ENCODE measurements at places on chromosomes 16 and 17.
A peak's percentile ranks its signal among the peaks of the same experiment; 100 is the strongest.

GRCh38 chr17:30251931-30252330 lies 16.4 kb upstream of the SLC6A4 start:
- DNase-seq: peak; percentile 48

DNA sequence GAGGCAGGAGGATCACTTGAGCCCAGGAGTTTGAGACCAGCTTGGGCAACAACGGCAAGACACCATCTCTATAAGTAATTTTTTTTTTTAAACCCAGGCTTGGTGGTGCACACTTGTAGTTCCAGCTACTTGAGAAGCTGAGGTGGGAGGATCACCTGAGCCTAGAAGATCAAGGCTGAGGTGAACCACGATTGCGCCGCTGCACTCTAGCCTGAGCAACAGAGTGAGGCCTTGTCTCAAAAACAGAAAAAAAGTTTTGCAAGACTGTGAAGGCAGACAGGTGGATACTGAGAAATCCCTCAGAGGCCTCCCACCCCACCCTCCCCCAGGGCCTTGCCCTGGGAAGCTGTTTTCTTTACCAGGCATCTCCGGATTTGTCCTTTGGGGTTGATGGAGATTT lies 125.4 kb downstream of the MGAT5B start:
- DNase-seq: no peak

DNA sequence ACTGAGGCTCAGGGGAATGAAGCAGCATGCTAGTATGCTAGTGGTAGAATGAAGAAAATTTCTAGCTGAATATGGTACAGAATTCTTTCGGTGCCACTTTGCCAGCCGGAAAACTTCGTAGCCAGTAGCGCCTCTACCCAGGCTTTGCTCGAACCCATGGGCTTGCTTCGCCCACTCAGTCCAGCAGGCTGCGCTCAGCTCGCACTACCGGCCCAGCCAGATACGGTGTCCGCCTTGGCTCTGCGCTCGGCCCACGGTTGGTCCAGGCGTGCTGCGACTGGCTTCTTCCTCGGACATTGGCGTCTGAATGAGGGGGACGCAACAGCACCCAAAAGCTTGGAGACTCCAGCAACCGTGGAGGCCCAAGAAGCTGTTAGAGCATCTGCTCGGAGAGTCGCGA lies 372.5 kb upstream of the CDH8 start:
- DNase-seq: no peak

GRCh38 chr17:45388604-45389325 lies 43.9 kb downstream of the ARHGAP27 start:
- no peak for DNase-seq

GRCh38 chr16:10511829-10512228 lies 68.6 kb downstream of the EMP2 start:
- DNase-seq: no peak

DNA sequence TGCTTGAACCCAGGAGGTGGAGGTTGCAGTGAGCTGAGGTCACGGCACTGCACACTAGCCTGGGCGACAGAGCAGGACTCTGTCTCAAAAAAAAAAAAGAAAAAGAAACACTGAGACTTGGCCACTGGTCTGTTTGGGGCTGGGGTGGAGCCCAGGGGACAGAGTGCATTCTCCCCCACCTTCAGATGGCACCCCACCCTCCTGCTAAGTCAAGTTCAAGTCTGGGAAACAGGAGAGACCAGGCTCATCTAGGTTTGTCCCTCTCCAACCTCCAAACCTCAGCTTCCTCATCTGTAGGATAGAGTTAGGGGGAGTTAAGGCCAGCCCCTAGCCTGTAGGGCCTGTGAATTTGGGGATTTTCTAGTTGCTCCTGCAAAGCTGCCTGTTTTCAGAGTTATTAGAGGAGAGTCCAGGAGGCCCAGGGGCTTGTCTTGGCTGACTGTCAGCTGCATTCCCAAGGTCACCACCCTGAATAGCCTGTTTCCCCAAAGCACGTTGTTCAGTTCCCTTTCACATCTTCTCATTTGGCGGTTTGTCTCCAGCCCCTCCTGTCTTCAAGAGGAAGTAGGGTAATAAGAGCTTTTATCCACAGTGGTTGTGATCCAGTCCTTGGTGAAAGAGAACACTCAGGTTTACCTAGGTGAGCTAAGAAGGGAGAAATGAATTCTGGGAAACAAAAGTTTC lies 2.2 kb downstream of the MT3 start:
- no peak for DNase-seq

- DNase-seq: no peak
Measured at GRCh38 chr17:2462481-2462880, 49.2 kb downstream of the METTL16 start.

DNA sequence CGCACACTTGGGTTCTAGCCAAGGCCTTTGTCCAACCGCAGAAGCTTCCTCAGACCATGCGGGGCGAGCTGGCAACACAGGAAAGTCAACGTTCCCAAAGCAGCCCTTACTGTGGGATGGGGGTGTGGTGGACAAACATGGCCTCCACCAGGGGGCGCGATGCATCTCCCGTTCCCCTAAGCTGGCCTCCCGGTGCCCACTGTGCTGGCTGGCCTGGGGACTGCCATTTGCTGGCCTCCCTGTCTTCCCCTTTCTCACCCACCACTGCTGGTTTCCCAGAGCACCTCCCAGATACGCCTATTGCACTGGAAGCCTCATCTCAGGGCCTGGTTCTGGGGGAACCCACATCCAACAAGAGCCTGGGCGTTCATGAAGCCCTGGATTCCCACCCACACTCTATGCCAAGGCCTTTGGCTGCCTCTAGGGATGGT lies 145.3 kb downstream of the IRF8 start:
- DNase-seq: peak; percentile 65

DNA sequence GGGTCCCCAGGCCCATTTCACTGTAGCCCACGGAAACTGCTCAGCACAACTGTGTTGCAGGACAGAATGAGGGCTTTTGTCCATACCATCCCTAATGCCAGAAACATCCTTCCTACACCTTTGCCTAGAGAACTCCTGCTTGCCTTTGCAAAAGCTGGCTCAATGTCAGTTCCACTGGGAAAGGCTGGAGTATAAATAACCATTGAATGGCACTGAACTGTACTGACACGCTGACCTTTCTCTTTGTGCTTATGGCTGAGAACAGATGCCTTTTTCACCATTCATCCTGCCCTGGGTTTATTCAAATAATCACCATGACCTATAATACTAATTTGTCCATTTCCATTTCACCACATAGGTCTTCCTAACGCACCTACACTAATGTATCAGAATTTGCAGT lies 300.3 kb downstream of the XYLT1 start:
- DNase-seq: no peak

GRCh38 chr16:74186561-74186971 lies 110.0 kb upstream of the PSMD7 start:
- DNase-seq: no peak

- no peak for DNase-seq
Measured at GRCh38 chr17:77209330-77209748, 68.6 kb downstream of the SEC14L1 start.

DNA sequence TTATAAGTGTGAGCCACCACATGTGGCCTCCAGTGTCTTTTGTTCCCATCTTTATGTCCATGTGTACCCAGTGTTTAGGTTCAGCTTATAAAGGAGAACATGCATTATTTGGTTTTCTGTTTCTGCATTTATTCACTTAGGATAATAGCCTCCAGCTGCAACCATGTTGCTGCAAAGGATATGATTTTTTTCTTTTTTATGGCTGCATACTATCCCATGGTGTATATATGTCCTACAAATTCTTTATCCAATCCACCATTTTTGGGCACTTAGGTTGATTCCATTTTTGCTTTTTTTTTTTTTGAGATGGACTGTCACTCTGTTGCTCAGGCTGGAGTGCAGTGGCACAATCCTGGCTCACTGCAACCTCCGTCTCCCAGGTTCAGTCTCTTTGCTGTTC lies 32.9 kb downstream of the ATAD5 start:
- DNase-seq: no peak

DNA sequence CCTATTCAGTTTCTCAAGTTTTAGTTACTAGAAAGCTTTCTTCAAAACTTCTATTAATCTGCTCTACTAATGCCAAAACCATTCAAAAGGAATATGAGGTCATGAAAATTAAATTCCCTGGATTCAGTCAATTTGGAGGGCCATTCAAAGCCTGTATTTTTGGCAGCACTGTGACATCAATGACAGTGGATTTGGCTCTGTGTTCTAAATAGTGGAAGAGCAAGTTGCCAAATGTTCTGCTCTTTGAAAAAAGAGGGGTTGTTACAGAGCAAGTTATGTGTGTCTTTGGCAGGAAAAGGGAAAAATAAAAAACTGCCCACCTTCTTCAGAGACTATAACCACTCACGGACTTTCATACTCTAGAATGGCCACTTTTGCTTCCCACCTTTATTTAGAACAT lies 3.2 kb upstream of the C16orf46 start:
- DNase-seq: no peak

- DNase-seq: no peak
Measured at GRCh38 chr17:47742319-47743181, 9.5 kb downstream of the TBX21 start.

DNA sequence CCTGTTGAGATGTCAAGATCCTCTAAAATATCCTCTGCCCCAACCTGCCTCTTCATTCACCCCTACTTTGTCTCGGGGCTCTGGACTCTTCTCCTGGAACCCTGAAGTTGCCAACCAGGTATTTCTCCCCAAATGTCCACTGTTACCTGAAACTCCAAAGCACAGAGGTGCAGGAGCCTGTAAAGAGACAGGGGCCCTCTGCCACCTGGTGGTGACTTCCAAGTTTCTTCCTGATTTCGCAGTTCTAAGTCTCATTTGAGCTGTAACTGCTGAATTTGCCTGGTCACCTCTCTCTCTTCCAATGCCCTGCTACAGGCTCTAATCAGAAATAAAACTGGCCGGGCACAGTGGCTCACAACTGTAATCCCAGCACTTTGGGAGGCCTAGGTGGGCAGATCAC lies 77.1 kb upstream of the RCVRN start:
- peak; percentile 13 for DNase-seq

DNA sequence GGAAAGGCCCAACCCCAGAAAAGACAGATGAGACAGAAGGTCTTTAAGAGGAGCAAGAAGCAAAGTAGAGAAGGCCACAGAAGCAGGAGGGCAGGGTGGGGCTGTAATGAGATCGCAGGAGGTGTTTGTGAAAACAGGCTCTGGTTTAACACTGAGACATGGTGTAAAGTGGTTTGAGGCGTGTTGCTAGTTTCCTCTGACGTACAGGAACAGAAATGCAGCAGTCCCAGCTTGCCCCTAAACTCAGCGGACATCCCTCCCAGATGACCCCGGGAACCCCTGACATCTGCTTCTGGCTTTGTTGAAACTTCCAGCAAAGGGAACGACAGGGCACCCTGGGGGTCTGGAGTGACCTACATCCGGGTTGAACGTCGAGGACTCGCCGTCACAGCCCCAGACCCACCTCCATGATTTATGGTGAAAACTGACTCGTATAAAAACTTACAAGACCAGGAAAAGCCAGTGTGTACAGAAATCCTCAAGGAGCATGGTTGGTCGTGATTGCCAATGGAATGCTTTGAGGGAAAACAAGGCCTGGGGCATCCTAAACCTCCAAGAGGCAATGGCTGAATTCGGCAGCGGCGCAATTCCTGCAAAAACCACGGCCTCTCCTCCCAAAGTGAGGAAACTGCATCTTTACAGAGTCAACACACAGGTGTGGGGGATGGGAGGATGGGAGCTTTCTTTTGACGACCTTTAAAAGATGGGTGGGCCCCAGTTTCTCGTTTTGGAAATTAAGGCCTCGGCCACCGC lies 25.8 kb downstream of the LITAF start:
- DNase-seq: peak; percentile 78

DNA sequence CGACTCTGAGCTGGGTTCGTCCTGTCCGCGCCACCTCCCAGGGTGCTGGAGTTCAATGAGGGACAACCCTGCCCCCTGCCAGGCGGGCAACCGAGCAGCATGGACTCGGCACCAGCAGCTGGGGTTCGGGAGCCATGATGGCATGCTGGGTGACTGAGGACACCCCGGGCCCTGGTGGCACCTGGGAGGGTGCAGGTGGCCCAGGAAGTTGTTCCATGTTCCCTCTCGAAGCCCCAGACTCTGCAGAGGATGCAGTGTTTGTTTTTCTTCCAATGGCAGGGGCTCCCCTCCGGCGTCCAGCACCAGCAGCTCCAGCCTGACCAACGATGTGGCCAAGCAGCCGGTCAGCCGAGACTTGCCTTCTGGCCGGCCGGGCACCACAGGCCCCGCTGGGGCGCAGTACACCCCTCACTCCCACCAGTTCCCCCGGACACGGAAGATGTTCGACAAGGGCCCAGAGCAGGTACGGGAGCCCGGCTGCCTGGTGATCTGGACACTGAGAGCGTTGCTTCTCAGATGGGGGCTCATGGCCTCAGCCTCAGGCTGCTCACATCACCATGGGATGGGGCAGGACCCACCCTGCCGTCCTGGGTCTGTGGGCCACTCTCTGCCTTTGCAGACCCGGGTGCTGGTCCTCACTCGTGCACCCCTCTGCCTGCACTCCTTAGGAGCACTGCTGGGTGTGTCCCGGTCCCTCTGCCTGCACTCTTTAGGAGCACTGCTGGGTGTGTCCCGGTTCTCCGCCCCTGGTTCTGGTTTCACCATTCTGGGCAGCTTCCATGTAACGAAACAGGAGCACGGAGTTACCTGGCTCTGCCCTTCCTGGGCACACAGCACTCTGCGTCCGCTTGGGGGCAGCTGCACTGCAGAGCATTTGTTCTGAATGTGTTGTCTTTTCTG lies 68.2 kb upstream of the CHMP6 start:
- no peak for DNase-seq

DNA sequence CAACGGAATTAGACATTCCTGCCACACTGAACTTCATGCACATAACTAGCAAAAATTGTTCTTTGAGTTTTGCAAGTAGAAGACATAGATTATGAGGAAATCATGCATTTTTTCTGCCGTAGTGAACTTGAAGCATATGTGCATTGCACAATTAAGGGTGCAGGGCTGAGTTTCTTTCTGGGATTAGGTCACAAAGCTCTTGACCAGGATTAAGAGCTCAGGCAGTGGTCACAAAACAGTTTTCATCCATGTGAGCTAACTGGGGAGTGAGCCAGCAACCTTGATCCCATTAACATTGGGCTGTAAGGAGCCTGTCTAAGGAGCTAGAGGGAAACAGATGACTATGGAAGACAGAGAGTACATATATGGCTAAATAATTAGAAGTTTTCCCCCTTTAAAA lies 143.7 kb downstream of the PMP22 start:
- peak; percentile 33 for DNase-seq

DNA sequence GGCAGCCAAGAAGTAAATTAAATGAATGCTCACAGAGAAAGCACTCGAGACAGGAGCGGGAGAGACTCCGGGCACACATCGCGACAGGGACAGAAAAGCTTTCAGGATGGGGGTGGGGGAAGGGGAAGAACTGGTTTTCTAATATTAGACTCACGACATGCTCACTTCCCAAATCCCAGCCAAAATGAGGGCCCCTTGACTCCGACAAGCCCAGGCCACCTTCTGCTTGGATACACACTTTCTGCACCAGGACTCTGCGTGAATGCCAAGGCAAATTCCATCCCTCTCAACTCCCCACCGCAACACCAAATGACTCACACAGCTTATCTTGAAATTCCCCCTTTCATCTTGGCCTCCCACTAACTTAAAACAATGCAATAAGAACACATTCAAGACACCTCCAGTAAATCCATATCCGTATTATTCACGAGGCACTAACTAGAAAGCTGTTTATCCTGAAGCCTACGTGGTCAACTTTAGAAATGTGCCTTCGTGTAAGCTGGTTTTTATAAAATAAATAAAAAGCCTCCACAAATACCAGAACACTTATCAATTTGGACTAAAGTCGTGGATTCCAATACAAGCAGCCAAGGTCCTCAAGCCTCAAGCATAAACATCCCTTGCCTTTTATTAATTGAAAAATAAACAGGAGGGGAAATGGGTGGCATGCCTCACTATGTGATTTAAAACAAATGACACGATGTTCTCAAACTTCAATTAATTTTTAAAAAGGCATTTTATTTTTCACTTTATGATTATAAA lies 46.1 kb downstream of the NXN start:
- DNase-seq: peak; percentile 93

Measured in choroid plexus epithelial cell (primary cell).